ENCODE measurements at places on chromosomes 2 and 18.

- no peak for DNase-seq
These were observed 31.8 kb downstream of the SP100 start for GRCh38 chr2:230447455-230448451.

DNA sequence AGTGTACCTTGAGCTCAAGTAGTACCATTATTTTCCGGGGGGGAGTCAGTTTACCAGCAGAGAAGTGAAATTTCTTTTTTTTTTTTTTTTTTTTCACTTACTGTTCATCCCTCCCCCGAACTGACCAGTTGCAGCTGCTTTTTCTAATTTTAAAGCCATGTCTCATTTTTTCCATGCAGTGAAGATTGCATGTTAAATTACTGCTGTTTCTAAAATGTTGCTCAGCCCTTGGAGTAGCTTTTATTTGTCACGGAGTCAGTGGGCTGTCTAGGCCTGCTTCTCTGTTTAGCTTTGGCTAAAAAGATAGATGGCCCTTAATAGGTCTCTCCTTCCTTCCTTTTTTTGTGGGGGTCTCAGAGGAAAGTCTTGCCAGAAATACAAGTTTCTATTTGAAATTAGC, 70.2 kb downstream of the NGEF start:
- no peak for DNase-seq

DNA sequence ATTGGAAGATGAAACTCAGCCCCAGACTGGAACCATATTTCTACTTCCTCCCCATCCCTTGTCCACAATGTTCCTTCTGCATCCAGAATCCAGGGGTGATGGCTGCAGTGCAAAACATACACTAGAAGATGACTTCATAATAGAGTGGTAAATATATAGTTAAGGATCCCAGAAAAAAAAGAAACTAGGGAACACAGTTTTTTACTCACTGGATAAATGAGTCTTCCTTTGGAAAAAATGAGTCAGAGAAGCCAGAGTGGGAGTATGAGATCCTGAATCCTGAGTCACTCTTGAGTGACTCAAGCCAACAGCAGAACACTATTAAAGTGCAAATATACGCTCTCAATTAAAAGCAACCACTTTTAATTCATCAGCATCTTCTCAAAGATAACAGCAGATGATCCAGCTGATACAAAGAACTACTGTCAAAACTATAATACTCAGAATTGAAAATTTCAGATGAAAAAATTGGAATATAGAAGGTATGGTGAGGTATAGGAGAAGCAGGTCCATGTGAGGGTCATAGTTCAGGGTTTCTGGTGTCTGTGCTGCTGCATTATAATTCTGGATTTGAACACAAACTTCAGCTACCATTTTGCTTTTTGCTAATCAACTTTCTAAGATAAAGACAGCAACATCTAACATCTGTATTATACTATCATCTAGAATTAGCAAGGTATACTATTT, 987.2 kb upstream of the CDH2 start:
- DNase-seq = no peak

DNA sequence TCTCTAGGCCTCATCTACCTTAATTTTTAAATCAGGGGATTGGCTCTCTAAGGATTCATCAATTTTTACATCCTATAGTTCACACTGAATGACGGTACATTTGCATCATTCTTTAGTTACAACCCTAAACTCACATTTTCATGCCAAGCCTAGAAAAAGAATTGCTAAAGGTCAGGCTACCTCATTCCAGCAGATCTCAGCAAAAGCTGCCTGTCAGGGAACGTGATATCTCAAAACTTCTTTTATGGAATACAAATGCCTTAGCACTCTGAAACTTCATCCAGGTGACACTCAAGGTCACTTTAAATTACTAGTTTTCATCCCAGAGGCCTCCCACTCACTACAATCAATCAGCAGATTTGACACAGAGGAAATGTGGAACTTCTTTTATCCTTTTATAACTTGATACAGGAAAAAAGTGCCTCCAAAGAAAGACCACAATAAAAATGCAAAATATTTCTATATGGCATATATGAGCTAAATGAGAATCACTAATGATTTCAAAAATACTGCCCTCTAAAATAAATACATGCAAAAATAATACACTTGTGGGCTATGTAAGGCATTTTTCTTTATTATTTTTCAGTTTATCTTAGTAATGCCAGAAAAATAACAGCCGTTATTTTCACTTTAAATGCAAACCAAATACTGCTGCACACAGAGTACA, 91.5 kb downstream of the ARHGEF33 start:
- no peak for DNase-seq

DNA sequence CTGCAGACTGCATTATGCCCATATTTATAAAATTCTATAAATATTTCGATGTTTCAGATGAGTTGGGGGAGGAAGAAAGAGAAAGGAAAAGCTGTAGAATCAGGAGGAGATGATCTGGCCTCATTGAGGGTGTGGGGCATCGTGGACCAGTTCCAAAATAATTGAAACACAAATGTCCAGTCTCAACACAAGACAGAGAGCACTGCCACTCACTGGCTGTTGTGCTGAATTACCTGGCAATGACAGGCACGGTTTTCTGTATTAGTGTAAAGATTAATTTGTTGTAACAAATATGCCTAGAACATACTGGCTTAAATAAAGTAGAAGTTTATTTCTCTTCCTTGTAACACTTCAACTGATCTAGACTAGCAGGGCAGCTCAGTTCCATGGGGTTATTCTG, 24.1 kb downstream of the POLE4 start:
- no peak for DNase-seq

GRCh38 chr18:37394610-37394965, 171.0 kb downstream of the CELF4 start:
- no peak for DNase-seq

- no peak for DNase-seq
These were observed 15.8 kb upstream of the CYP1B1 start for GRCh38 chr2:38091760-38092159.

DNA sequence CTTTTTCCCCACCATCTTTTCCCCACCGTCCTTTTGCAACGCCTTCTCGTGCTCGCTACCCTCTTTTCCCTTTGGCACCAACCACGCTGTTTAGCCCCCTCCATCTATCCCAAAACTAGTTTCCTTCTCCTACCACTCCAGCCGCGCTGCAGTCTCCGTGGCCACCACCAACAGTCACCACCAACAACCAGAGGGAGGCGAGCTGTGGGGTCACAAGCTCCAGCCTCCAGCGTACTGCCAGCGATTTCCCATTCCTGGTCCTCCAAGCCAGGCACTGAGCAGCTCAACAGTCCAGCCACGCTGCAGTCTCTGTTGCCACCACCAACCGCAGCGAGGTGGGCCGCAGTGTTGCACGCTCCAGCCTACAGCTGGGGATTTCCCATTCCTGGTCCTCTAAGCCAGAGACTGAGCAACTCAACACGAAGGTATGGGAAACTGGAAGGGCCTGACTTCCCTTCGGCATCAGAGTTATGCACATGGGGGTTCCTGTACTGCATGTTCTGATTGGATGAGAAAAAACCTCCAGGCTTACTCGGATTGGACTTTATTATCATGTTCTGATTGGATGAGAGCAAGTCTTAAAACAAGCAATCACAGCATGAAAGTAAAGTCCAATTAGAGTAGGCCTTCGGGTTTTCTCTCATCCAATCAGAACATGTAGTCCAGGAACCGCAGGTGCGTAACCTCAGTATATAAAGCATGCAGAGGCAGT, 42.3 kb upstream of the IMP4 start:
- DNase-seq = no peak

DNA sequence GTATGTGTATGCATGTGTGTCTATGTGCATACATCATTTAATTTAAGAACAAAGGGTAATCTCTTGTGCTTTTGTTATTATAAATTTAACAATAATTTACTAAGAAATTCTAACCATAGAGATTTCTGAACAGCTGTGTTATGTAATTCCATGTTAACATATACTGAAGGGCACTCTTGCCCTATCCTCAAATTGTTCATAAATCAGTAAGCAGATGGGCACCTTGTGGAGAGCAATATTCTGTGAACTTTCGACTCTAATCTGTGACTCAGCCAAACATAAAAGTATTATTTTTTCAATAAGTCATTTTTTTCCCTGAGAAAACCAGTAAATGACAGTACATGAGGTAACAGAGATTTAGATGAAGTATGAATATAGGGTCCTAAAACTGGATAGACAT, 938.3 kb upstream of the CRIM1 start:
- DNase-seq = no peak

- DNase-seq = no peak
These were observed 117.5 kb downstream of the ESCO1 start for GRCh38 chr18:21483051-21483450.

- DNase-seq = no peak
These were observed 230.9 kb upstream of the SLC14A2 start for GRCh38 chr18:45384137-45384961.

- DNase-seq = no peak
These were observed 107.1 kb upstream of the POU3F3 start for GRCh38 chr2:104746858-104747257.

DNA sequence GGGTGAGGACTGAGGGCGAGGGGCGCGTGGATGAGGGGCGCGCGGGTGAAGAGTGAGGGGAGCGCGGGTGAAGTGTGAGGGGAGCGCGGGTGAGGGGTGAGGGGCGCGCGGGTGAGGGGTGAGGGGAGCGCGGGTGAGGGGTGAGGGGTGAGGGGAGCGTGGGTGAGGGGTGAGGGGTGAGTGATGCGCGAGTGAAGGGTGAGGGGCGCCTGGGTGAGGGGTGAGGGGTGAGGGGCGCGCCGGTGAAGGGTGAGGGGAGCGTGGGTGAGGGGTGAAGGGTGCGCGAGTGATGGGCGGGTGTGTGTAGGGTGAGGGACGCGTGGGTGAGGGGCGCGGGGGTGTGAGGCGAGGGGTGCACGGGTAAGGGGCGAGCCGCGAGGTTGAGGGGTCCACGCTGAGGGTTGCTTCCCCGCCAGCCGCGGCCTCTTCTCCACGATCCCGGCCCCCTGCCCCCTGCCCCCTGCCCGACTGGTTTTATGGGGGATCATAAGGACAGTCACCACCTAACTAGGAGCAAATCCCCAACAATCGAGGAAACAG, 1.1 kb upstream of the SLC66A2 start:
- no peak for DNase-seq

- DNase-seq = no peak
These were observed 54.7 kb downstream of the VWC2L start for GRCh38 chr2:214465363-214466146.

- DNase-seq = no peak
These were observed 540.9 kb downstream of the DSC3 start for GRCh38 chr18:30501594-30501993.

GRCh38 chr2:39241588-39241987, 2.2 kb downstream of the CDKL4 start:
- DNase-seq = no peak

- no peak for DNase-seq
These were observed 69.2 kb downstream of the LONRF2 start for GRCh38 chr2:100252811-100253698.

GRCh38 chr2:112768432-112768831, 4.0 kb upstream of the CKAP2L start:
- DNase-seq = no peak

DNA sequence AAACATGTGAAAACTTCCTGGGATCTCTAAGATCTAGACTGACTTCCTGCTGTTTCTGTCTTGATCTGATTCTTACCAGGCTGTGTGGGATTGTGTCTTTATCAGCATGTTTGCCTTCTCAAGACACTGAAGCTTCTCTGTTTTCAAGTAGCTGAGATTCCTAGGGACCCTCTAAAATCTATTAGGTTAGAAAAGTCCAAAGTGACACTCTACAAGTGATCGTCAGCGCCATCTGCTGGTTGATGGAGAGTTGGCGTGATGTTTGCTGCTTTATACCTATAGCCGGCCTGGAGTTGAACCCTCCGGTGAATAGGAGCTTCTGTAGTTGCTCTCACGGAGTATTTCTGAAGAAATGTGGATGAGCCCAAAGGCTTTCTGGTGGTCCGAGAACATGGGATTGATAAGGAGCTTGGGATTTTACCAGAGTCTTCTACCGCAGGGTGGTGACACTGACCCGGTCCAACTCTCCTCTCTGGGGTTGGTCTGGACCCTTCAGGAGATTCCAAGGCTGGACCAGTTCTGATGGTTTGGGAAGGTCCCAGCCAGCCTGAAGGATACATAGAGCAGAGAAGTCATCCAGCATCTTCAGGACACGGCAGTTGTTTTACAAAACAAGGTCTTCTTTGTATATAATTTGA, 96.0 kb upstream of the TTC39C start:
- no peak for DNase-seq

- no peak for DNase-seq
These were observed 92.0 kb upstream of the GULP1 start for GRCh38 chr2:188199716-188200128.

GRCh38 chr2:44430342-44430741, 68.6 kb downstream of the CAMKMT start:
- no peak for DNase-seq

DNA sequence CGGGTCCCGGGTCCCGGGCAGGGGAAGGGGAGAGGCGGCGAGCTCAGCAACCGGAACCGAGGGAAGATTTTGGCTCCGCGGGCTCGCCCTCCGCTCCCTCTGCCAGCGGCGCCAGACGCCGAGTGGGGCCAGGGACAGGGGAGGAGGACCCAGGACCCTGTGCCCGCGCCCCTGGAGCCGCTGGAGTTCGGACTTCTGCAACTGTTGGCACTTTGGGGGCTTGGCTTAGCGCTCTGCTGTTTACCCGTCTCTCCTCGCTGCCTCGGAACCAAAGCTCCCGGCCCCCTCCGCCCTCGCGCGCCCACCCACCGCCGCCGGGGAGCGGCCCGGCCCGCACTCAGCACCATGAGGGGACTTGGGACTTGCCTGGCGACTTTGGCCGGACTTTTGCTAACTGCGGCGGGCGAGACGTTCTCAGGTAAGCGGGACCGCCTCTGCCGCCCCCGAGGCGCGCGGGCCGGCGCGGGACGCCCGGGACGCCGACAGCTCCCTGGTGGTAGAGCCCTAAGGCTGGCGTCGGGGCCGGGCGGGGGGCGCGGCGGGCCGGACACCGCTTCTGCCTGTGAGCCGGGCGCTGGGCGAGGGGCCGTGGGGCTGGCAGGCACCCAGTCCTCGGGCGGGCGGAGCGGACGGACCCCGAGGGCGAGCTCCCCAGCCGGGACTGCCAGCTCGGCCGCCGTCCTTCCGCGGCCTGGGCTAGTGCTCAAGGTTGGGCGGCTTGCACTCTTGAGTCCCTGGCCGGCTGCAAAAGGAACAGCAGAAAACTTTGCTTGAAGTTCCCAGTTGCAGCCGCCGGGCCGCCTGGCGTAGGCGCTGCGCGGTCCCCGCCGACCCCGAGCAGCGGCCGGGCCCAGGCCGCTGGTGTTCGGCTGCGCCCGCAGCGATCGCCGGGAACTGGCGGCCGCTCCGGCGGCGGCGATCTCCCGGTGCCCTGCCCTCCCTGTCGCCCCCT, 634 bp downstream of the PTPRM start:
- DNase-seq = no peak

GRCh38 chr18:3593381-3593903, 143.5 kb downstream of the TGIF1 start:
- no peak for DNase-seq

- DNase-seq = no peak
These were observed 628.7 kb upstream of the PIK3C3 start for GRCh38 chr18:41326311-41326710.
